Renal cortex interstitium (tissue), 15 donors: ENCODE measurements at places on chromosomes 3 and 15. TPM values are rescaled to one million over a fixed set of nuclear protein-coding genes. Genes with fewer than 3 reads are reported as not detected.

The C3orf20 gene
- polyA plus RNA-seq, result 0.32 TPM

The ANKUB1 gene
- 0.67 TPM for polyA plus RNA-seq

GRCh38 chr3:23776352-23776891 lies 29.3 kb upstream of the UBE2E1 start:
- no peak for DNase-seq

- DNase-seq, result no peak
Observed at GRCh38 chr15:74369084-74369745, 1.8 kb upstream of the CYP11A1 start.

- DNase-seq, result no peak
Observed at GRCh38 chr3:21310891-21311290, 440.1 kb downstream of the ZNF385D start.

GRCh38 chr3:157606011-157606851 lies 103.0 kb upstream of the VEPH1 start:
- DNase-seq, result no peak
